ENCODE measurements at places on chromosomes 1 and 21. TPM values are rescaled to one million over a fixed set of nuclear protein-coding genes. Genes with fewer than 3 reads are reported as not detected.

- no peak for DNase-seq
Measured at GRCh38 chr1:31568895-31569595, 7.3 kb upstream of the TINAGL1 start.

DNA sequence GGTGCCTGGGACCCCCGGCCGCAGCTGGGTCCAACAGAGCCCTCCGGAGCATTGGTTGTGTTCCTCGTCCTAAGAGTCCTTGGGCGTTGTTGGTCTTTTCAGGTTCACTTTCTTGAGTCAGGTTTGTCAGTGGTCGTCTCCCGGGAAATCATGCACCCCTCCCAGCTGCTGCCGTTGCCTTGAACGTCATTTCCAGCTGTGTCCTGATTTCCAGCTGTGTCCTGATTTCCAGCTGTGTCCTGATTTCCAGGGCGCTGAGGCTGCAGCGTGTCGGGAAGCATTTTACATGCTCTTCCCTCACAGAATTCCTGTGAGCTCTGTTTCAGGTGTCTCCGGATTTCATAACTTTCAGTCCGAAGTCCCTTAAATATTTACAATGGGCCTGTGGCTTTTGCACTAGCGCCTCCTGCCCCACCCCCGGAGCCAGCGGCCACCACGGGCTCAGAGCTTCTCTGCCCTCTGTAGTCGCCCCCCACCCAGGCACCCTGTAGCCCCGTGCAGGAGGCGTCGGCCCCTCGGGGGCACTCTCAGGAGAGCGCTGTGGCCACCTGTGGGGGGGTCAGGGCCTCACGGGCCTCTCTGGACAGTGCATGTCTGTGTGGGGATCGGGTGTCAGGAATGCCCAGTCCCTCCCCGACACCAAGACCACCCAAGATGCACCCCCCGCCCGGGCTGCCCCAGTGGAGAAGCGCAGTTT, 66.7 kb downstream of the COL18A1 start:
- DNase-seq: no peak

GRCh38 chr1:81308191-81308590, 492.5 kb upstream of the ADGRL2 start:
- no peak for DNase-seq

GRCh38 chr21:39660191-39660980, 47.6 kb downstream of the B3GALT5 start:
- peak; percentile 34 for DNase-seq

FMO5 gene
- total RNA-seq: 0.21 TPM

All from foreskin keratinocyte (primary cell).